ENCODE measurements at places on chromosomes 2 and 18.

- DNase-seq: no peak
Measured at GRCh38 chr18:49630246-49630699, 68.4 kb downstream of the LIPG start.

DNA sequence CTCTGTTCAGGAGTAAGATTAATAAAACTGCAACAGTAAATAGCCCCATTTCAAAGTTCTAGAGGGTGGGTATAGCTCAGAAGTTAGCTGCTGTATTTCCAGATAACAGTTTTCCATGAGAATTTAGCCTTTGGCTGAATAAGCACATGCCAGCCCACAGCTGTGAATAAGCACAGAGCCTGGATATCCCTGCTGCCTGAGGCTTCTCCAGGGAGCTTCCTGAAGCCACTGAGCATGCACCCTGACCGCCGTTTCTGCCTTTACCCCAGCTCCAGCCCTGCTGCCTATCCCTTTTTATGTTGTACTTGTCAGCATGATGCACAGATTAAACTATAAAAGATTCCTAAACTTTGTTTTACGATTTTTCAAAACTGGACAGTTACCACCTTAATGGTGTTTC, 85.3 kb downstream of the FEZ2 start:
- no peak for DNase-seq

GRCh38 chr2:108920686-108921085, 68.3 kb downstream of the EDAR start:
- no peak for DNase-seq

DNA sequence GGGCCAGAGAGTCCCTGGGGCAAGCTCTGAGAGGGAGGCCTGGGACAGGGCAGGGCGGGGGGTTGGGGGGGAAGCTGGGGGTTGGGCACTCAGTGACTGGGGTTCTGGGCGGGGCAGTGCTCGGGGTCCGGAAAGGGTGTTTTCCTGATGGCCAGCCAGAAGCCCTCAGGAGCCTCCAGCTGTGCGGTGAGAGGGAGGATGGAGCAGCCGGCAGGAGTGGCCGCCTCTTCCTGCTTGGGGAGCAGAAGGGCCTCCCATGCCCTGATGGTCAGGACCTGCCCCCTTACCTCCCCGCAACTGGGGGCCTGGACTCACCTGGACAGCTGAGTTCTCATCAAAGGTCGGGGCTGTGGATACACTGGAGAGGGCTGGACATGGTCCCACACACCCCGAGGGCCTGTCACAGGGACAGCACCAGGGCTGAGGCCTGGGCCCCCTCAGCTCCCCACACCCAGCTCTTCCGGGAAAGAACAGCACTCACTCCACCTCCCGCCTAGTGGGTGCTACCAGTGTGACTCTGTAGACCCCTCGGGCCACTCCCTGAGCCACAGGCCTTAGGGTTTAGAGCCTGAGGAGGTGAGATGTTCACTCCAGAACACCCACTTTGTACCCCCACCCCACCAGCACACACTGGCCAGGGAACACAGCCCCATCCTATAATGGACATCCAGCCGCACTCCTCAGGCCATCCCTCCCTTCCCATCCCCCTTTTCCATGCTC, 6.7 kb downstream of the SFTPB start:
- DNase-seq: no peak

GRCh38 chr18:54742659-54743604, 85.3 kb upstream of the RAB27B start:
- no peak for DNase-seq

GRCh38 chr2:198315791-198316630, 511.6 kb downstream of the PLCL1 start:
- DNase-seq: no peak

Data from activated CD8-positive, alpha-beta memory T cell treated with anti-CD3 and anti-CD28 coated beads, Interleukin-2, amount 50 U/mL, for 48 hours (primary cell).